ENCODE measurements at places on chromosomes 6 and 20. TPM values are rescaled to one million over a fixed set of nuclear protein-coding genes. Genes with fewer than 3 reads are reported as not detected.

- no peak for DNase-seq
These were observed 93.0 kb downstream of the ANKRD6 start for GRCh38 chr6:89525786-89526562.

DNA sequence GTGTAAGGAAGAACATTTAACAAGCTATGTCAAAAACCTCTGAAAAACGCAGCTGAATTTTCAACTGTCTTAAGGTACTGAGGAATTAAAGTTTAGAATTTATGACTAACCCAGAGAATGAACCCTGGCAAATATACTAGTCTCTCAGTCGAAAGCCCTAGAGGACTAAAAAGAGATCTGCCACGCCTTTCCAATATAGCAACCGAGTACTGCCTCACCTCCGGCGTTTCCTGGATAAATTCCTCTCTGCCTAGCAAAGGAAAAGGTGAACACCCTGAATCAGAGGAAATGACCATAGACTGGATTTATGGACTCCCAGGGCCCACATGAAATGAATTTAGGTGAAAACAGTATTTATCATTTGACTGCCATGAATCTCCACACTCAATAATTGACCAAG lies 12.0 kb upstream of the OR2B2 start:
- DNase-seq = no peak

DNA sequence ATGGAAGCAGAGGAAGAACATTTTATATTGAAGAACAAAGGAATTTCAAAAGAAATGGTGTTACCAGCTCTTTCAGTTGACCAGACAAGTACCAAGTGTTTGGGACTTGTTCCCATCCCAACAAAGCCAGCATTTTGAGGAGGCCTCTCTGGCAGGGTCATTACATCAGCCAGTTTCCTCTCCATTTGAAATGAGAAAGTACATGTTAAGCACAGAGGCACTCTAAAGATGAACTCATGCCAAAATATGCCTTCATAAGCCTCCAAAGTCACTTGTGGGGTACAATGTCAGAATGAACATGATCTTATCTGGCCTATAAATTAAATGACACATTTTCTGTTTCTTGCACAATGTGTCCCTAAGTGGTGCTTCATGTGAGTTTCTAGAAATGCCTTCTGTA lies 223.9 kb downstream of the PRL start:
- no peak for DNase-seq

DNA sequence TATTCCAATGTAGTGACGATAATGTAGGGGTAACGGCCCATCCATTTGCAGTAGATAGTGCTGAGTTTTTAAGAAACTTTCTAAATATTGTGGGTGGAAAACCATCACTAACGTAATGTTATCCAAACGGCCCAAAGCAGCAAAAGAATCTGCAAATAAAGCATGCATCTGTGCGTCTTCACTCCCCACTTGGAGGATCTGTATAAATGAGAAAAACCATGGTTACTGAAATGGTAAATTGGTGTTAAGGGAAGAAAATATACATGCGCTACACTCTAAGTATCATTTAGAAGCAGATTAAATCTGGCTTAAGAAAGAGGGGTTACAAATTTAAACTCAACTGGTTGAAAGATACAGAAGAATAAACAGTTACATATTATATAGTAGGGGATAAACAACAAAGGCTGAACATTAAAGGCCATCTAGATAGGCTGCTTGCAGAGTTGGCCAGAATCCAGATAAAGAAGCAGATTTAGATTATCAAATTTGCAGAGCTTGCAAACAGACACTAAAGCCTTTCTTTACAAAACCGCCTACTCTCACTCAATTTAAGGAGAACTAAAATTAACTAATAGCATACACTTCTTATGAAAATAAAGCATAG lies 93.3 kb downstream of the SESN1 start:
- no peak for DNase-seq

DNA sequence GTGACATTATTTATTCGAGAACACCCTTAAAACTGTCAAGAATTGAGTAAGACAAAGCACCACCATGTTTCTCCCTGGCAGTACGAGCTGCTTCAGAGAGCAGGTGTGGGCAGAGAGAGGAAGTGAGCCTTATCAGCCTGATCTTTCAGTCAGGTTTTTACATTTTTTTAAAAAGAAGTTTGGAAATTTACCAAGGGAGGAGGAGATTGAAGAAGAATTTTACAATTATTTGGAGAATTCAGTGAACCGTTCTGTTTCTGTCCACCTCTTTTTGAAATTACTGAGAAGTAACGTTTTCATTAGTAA lies 75.5 kb downstream of the ZDHHC14 start:
- no peak for DNase-seq

GRCh38 chr6:105986998-105987397 lies 99.1 kb upstream of the PRDM1 start:
- DNase-seq = no peak

DNA sequence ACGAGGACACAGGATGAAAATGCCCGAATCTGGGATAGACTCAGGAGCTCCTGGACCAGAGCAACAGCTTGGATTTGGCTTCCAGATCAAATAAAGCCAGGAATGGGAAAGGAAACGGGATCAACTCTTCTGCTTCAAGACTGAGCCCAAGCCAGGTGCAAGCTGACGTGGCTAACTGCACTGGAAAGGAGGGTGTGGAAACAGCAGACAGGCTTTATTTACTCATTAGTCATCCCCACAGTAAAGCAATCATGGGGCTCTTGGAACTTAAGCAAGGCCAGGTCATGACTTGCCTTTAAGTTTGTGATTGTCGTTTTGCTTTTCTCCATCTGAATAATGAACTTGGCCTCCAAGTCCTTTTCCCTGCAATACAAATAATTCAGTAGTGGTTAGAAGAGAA lies 45.2 kb downstream of the KIF16B start:
- DNase-seq = no peak

DNA sequence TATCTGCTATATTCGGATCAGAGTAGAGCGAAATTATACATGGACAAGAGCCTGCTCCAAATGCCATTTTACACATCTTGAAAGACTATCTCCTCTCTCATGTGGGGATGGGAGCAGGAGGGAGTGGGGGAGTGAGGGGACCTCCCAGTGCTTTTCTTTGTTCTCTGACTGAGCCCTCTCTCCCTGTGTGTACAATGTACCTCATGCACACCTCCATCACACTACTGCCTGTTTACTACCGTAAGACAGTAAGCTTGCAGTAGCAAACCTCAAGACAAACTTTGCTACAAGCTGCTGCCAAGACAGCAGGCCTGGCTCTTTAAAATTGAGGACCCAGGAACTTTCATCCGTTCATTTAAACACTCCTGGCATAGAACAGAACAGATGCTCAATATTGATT lies 7.2 kb downstream of the NHSL1 start:
- no peak for DNase-seq

GRCh38 chr20:57548177-57549058 lies 12.5 kb upstream of the PCK1 start:
- DNase-seq = no peak

- DNase-seq = no peak
These were observed 154.0 kb downstream of the ZDHHC14 start for GRCh38 chr6:157534977-157535339.

GRCh38 chr6:31035862-31036497 lies 25.7 kb downstream of the MUC22 start:
- no peak for DNase-seq

DNA sequence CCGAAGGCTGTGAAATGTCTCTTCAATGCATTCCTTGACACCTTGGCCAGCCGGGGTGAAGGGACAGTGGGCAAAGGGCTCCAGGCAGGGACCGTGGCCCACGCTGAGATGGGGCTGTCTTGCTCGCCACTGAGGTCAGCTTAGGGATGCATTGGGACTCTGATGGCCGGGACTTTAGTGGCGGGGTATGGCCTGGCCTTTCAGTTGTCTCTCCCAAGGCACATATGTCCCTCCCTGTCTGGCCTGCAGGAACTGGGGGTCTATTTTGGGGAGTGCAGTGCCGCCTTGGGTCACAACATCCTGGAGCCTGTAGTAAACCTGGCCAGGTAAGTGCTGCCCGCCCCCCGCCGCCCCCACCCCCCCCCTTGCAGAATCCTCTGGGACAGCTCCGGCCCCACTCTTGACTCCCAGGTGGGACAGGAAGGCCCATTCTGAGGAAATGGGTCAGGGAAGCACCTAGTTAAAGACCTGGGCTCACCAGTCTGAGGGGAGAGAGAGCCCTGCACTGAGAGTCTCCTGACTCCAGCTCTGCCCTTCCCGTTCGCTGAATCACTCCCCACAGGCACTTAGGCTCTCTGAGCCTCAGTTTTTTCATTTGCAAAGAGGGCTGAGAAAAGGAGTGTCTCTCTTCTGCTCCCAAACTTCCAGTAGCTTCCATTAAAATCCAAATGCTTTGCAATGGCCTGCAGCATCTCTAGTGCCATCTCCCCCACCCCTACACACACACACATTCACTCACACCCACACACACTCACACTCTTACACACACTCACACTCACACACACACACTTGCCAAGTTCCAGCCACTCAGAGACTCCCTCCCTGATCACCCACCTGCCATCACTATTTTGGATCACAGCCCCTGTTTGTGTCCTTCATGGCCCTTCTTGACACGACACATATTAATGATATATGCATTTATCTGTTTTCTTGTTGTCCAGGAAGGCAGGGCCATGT lies 33.1 kb downstream of the RAB44 start:
- DNase-seq = no peak

DNA sequence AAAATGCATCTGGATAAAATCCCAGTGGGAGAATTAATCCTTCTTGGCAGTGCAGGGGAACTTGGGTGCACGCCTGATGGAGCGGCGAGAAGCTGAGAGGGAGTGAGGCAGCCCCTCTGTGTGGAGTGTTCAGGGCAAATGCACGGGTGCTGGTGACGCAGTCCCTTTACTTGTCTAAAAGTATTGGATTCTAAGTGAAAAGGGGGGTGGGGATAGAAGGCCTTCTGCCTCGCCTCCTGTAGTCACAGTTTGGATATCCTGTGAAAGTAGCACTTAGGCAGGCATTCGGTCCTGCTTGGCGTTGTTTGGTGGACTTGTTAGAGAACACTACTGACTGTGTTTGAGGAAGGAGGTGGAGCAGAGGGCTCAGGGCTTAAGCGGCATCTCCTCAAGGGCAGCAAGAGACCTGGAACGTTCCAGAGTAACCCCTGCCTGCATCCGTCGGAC lies 39.3 kb downstream of the PHACTR3 start:
- no peak for DNase-seq

DNA sequence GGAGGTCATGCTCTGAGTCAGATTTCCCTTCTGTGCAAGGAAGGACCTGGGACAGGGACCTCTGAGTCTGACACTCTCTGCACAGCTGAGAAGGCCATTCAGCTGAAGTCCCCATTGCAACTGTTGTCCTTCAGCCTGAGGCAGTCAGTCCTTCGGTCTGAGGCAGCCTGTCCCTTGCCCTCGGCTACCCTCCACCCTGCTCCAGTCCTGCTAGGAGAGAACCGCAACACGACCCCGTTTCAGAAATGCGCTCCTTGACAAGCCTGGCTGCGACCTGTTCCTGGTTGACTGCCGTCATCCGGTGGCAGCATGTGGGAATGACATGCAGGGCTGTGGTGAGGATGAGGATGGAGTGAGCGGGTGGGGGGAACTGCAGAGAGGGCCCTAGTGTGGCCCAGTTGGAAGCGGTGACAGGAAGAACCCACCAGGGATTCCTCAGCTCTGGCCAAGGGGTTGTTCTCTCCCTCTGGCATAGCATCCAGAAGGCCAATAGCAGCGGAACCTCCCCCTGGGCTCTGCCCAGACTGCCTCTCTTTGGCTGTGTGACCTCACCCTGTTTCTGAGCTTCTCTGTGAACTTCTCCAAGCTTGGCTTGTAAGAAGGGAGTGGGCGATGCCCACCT lies 40.3 kb upstream of the ANGPT4 start:
- peak; percentile 75 for DNase-seq

DNA sequence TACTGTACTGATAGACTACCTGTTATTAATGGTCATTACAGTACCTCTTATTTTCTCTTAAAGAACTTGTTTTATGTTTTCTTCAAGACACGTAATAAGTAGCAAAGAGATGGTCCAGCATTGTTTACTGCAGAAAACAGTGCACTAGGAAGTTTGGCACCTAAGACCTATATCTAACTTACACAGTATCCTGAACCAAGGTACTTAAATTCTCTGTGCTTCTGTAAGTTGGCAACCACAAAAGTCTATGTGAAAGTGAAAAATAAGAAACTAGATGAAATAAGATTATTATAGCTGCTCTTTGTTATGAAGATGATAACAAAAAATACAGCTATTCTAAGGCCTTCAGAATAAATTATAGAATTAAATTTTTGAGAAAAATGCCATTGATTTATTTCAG lies 411.7 kb upstream of the SOX4 start:
- DNase-seq = no peak

DNA sequence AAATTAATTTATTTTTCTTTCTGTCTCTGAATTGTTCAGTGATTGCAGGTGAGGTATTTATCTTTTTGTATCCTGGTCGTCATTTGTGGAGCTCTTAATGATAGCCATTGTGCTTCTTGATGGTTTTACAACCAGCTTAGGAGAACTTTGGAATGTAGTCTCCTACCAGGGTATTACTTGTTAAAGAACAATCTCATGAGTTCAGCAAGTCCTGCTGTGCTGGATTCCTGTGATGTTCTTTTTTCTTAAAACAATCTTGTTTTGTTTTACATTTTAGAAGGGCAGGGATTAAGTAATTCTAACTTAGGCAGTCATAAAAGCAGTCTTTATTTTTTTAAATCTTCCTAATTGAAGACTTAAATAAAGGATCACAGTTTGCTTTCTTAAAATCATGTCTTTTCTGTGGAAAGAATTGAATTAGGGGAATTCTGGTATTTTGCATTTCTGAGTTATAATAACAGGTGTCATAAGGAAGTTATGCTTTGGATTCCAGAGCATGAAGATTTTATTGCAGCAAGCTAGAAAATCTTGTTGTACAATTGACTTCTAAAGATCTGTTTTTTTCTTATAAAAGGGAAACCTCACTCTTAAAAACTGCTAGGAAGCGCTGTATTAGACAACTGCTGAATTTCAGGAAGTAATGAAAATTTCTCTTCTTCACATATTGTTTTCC lies 23.7 kb downstream of the RIOK1 start:
- no peak for DNase-seq

GRCh38 chr20:50713657-50714101 lies 17.7 kb upstream of the PARD6B start:
- no peak for DNase-seq

DNA sequence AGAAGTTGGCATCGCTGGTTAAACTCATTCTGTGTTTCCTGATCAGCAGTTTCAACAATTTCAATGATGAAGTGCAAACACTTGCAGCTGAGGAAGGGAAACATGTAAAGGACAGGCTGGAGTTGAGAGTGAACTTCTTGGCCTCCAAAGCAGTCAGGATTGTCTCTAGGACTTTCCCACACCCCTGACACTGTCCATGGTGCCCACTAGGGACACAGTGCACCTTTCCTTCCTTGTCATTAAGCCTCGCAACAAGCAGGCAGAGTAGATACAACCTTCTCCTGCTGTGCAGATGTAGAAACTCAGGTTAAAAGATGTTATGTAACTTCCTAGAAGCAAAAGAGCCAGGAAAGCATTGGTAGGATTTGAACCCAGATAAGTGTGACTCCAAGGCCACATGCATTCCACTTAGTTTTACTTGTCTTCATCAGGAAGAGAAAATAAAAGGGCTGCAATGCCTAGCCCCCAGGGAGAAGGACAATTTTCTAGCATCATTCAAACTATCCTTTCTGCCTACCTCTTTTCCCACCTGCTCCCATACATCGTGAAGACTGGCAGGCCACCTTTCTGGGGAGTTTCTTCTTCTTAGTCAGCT lies 39.2 kb upstream of the IL17A start:
- no peak for DNase-seq

The BMP2 gene
- total RNA-seq = 40.4 TPM

The GSTA1 gene
- not detected for total RNA-seq

The ZFP57 gene
- total RNA-seq = not detected

The ZNF334 gene
- 0.47 TPM for total RNA-seq

The RAB44 gene
- 1.1 TPM for total RNA-seq

The SLC12A5 gene
- not detected for total RNA-seq

The MDFI gene
- total RNA-seq = 35.5 TPM
